ENCODE measurements at places on chromosomes 1 and 21.

DNA sequence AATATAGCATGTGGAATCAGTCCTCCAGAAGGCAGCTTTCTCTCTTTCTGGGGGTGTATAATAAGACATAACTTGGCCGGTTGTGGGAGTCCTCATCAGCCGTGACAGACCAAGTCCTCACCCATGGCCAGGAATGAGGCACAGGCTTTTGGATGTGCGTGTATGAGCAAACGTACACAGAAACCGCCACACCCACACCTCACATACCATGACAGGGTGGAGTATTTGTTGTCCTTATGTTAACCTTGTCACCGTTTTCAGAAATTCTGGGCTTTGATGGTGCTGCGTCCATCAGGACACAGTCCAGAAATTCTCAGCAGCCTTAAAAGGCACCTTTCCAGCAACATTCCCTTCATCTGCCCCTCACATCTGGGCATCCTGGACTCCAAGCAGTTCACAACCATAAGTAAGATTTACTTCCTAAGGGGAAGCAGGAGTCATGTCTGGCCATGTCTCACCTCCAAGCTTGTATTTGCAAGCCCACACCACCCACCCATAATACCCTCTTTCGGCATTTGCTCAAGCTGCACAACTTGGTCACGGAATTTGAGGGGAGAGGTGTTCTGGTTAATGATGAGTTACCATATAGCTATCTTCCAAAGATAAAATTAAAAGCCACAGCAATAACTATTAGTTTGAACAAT is 12.4 kb downstream of the C1orf116 start:
- DNase-seq = no peak

DNA sequence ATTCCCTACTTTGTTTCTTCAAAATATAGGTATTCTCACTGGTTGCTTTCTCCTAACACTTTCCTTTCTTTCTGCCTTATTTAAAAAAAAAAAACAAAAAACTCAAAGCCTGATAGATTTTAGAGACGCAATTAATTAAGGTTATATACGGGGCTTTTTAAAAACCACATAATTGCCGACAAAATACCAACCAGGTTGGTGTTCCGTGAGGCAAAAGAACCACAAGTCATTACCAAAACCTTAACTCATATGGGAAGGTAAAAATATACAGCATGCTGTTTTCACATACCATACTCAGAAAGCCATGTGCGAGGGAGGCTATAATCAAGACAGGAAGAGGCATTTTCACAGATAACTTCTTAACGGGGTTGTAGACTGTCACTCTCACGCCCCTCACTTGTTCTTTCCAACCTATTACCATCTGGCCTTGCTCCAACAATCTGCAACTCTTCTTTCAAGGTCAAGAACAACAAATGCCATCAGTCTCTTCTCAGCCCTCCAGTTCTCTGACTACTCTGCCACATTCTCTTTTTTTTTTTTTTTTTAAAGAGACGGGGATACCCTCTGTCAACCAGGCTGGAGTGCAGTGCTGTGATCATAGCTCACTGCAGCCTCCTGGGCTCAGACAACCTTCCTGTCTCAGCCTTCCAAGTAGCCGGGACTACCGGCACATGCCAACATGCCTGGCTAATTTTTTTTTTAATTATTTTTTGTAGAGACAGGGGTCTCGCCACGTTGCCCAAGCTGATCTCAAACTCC is 102.6 kb downstream of the APP start:
- DNase-seq = no peak

- no peak for DNase-seq
Observed at GRCh38 chr1:168960595-168960994, 145.9 kb upstream of the ATP1B1 start.

DNA sequence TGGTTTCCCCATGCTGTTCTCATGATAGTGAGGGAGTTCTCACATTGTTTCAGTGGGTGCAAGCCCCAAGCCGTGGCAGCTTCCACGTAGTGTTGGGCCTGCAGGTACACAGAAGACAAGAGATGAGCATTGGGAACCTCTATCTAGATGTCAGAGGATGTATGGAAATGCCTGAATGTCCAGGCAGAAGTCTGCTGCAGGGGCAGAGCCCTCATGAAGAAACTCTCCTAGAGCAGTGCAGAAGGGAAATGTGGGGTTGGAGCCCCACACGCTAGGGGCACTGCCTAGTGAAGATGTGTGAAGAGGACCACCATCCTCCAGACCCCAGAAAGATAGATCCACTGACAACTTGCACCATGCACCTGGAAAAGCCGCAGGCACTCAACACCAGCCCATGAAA is 17.0 kb downstream of the GPR161 start:
- DNase-seq = no peak

DNA sequence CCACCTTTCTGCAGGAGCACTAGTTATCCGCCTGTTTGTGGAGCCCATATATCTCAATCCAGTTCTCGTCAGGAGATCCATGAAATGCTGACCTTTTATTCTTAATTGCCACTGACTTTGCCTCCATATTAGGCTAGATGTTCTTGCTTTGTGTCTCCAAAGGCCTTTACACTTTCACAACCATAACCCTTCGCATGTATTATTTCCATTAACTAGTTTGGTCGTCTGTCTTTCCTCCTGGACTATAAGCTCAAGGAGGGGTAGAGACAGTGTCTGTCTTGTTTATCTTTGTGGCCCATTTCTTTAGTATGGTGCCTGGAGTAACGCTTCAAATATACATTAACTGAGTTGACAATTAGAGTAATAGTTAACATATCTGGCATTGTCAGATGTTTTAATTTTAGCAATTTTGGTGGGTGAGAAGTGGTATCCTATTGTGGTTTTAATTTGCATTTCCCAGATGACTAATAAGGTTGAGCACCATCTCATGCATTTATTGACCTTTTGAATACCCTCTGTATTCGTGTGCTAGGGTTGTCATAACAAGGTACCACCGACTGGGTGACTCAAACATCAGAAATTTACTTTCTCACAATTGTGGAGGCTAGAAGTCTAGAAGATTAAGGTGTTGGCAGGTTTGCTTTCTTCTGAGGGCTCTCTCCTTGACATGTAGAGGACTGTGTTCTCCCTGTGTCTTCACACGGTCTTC is 21.7 kb upstream of the IL12RB2 start:
- DNase-seq = no peak

DNA sequence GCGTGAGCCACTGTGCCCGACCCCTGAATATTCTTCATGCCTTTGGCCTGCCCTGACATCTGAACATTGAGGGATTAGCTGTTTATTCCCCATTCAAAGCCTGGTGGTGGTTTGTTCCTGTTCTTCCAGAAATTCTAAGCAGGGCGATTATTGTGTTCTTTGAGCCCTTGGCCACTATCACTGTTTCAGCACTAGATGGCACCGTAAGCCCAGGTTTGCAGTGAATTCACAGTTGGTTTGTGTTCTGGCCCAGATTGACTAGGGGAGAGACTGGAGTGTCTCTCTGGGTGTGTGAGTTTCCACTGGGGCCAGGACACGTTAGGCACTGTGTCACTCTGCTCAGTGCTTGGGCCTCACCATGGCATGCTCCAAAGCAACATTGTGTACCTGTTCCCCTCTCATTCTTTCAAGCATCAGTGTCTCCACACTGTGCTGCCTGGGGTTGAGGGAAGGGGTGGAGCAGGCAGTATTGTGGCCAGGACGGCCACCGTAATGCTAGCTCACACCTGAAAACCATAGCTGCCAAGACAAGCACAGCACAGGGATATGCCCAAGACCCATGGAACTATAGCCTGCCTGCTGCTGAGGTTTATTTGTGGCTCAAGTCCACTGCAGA is 52.7 kb downstream of the PKN2 start:
- peak; percentile 16 for DNase-seq

GRCh38 chr1:62295921-62296491 is 23.2 kb downstream of the KANK4 start:
- peak; percentile 56 for DNase-seq

DNA sequence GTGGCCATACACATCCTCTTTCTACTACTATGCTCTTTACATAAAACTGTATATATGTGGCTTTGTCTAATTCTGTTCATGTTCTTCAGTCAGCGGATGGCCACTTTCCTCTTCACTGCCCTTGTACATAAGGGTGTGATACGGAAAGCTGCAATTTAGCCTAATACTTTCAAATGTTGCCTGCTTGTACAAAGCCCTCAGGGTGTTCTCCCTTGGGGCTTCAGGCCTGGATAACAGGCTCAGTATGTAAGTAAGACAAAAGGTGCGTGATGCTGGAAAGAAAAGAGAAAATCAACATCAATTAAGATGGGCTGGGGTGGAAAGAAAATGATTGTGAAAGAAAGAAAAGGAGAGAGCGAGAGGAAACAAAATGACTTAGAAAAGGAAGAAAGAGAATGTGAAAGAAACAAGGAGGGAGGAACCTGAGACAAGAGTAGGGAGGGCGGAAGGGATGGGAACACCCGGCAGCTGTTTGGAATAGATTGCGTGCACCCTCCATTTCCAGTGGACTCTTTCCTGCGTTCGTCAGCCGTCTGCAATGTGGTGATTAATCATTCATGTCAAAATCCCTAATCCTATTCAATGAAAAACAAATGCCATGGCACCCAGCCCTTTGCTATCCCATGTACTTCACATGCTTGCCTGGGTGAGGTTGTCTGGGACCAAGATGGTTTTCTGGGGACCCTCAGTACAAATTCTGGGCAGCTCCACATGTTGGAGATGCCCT is 553.6 kb downstream of the NUF2 start:
- DNase-seq = peak; percentile 92

DNA sequence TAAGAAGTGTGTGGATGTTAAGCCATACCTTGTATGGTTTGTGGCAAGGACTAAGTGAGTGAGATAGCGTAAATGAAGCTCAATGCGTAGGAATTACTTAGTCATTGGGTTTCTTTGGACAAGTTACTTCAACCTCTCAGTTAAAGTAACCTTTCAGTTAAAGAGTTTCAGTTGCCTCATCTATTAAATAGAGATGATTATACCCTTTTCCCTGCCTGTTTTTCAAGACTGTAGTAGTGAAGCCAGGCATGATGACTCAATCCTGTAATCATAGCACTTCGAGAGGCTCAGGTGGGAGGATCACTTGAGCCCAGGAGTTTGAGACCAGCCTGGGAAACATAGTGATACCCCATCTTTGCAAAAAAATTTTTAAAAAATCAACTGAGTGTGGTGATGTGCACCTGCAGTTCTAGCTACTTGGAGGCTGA is 6.3 kb downstream of the ZMPSTE24 start:
- DNase-seq = no peak

DNA sequence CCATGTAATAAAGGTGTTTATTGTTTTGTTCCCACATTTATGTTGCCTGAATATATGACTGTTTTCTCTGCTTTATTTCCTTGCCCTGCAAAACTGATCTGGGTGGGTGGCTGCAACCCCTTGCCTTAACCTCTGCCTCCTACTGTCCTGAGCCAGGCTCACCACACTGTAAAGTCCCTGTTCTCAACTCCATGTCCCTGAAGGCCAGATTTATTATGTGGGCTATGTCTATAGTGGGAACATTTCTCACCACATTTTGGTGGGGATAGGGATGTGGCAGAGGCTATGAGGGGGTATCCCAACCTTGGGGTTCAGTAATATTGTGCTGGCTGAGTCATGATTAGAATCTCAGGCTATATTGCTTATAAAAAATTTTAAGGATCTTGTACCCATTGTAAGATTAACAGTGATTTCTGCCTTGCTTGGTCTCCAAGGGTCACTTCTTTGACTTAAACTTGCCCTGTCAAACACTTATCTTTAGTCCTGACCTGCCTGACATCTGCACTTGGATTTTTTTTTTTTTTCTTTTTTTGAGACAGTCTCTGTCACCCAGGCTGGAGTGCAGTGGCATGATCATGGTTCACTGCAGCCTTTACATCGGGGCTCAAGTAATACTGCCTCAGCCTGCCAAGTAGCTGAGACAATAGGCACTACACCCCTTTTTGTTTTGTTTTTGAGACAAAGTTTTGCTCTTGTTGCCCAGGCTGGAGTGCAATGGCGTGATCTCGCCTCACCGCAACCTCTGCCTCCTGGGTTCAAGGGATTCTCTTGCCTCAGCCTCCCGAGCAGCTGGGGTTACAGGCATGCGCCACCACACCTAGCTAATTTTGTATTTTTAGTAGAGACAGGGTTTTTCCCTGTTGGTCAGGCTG is 3.6 kb downstream of the RPS8 start:
- no peak for DNase-seq

GRCh38 chr1:66848193-66848592 is 47.1 kb upstream of the INSL5 start:
- no peak for DNase-seq

DNA sequence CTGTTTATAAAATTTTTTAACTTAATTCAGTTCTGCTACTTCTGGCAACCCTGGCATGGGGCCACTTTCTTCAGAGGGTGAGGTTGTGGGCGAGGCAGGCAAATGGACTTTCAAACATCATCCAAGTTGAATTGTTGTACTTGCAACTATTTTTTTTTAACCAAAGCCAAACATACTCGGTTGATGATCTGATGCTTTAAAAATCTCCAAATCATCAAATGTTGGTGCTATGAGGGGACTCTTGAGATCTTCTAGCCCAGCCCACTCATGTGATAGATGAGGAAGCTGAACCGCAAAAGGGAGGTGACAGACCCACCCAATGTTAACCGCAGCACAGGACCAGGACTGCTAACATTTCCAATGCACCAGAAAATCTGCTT is 6.7 kb downstream of the SLC1A7 start:
- peak; percentile 35 for DNase-seq

DNA sequence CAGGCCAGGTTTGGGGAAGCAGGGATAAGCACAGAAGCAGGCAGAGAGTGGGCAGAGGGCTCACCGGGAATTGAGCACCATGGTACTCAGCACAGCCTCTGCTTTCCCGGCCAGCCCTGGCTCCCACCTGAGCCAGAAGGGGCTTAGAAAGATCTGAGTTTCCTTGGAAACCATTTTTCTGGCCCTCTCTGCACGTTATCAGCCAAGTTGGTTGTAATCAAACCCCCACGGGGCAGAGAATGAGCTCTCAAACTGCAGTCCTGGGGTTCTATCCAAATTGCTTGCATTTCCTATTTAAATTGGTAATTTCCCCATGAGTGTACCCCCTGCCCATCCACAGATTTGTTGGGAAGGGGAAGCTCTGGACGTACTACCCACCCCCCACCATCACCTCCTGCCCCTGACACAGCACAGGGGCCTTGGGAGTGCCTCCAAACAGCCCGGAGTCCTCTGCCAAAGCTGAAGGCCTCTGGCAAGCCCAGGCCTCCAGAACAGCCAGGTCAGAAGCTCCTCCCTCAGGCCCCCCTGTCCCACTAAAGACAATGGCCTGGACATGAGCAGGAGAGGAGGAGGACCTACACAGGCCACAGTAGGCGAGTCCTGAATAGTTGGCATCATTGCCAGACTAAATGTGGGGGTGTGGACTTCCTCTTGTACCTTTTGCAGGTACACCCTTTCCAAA is 42.7 kb upstream of the GJB5 start:
- no peak for DNase-seq

GRCh38 chr1:24555591-24556413 is at the start of gene NCMAP:
Gene NCMAP, plus strand, starts transcription at chr1:24556087. Its CDS starts 39,344 bp downstream, at chr1:24595431.
- DNase-seq = no peak

- no peak for DNase-seq
Observed at GRCh38 chr1:183287191-183287675, 101.2 kb downstream of the LAMC2 start.

- DNase-seq = no peak
Observed at GRCh38 chr1:237386362-237387143, 344.6 kb downstream of the RYR2 start.

All from amniotic stem cell (primary cell).